Occipital lobe (tissue), 3 donors: ENCODE measurements at places on chromosomes 7 and 10. TPM values are rescaled to one million over a fixed set of nuclear protein-coding genes. Genes with fewer than 3 reads are reported as not detected.

The SYCE1 gene
- 0.94 TPM for total RNA-seq

The PRKAR2B gene
- total RNA-seq = 227 TPM

The AGAP4 gene
- total RNA-seq = 6.1 TPM

The COL28A1 gene
- 0.62 TPM for total RNA-seq

The MCM10 gene
- total RNA-seq = 2.5 TPM

The TLL2 gene
- total RNA-seq = 0.78 TPM

The SLC13A4 gene
- 7.6 TPM for total RNA-seq

The CFAP43 gene
- 16.7 TPM for total RNA-seq

The GARS1 gene
- total RNA-seq = 47.1 TPM

GRCh38 chr7:39696631-39697030 is 73.3 kb downstream of the RALA start:
- DNase-seq = no peak

GRCh38 chr10:24674892-24675632 is 48.6 kb downstream of the ARHGAP21 start:
- DNase-seq = no peak

DNA sequence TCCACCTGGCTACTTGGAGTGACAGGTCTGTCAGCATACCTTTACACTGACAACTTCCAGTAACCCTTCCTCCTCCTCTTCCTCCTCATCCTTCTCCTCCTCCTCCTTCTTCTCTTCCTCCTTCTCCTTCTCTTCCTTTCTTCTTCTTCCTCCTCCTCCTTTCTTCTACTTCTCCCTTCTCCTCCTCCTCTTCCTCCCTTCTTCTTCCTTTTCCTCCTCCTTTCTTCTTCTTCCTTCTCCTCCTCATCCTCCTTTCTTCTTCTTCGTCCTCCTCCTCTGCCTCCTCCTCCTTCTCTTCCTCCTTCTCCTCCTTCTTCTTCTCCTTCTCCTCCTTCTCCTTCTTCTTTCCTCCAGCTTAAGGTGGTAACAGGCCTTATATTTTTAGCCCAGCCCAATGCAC is 109.3 kb upstream of the PLXDC2 start:
- DNase-seq = no peak

DNA sequence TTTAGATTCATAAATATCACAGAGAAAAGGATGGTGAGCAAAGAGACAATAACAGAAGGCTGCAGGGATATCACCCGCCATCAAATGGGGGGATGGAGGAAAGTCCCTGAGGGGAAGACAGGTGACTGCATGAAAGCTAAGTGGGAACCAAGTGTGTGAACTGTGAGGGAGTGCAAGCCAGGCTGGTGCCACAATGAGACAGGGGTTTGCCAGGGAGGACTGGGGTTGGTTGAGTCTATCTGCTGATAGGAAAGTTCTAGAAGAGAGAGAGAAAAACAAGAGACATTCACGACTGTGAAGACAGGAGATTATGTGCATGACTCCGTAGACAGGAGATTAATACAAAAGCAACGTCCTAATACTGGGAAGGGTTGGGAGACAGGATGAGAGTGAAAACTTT is 376.4 kb downstream of the PARD3 start:
- no peak for DNase-seq

DNA sequence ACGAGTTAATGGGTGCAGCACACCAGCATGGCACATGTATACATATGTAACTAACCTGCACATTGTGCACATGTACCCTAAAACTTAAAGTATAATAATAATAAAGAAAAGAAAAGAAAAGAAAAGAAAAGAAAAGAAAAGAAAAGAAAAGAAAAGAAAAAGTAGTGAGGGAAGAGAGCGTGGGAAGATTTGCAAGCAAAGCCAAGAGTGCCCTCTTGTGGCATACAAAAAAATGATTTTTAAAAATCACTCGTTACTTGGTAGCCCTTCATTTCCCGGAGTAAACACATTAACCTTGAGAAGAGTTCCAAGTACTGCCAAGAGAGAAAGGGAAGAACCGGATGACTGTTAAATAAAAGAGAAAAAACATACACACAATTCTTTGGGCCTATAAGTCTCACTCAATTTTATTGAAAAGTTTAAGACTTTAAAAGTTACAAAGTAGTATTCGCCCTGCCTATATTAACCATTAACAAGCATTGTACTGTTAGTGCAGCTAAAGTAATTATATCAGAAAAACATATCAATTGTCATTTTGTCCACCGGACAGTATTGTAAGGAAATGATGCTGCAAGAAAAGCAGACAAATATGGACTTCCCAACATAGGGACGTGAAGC is 6.2 kb upstream of the CH25H start:
- no peak for DNase-seq

DNA sequence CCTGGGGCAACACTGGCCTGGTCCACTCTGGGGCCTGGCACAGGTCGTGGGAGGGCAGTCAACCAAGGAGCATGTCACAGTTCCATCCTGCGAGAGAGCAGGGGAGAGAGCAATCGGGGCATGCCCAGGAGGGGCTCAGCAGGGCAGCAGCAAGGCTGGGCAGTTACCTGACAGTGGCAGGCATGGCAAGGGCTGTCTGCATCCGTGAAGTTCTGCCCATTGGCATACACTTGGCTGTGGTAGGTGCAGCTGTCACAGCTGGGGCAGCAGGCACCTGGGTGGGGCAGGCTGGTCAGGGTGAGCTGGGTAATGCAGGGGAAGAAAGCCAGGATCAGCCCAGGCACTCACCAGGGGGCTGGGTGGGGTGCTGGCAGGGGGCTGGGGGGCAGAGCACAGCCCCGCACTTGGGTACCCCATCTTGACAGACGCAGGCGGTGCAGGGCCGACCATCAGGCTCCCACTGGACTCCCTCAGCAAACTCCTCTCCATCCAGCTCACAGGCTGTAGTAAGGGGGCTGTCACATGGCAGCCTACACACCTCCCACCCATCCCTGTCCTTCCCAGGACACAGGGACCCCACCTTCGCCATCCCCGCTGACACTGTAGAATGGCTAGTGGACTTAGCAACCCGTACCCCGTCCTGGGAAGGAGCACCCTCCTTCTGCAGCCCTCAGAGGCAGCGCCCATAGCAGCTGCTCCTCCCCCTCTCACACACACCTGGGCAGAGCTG is 17.8 kb downstream of the KCP start:
- no peak for DNase-seq

DNA sequence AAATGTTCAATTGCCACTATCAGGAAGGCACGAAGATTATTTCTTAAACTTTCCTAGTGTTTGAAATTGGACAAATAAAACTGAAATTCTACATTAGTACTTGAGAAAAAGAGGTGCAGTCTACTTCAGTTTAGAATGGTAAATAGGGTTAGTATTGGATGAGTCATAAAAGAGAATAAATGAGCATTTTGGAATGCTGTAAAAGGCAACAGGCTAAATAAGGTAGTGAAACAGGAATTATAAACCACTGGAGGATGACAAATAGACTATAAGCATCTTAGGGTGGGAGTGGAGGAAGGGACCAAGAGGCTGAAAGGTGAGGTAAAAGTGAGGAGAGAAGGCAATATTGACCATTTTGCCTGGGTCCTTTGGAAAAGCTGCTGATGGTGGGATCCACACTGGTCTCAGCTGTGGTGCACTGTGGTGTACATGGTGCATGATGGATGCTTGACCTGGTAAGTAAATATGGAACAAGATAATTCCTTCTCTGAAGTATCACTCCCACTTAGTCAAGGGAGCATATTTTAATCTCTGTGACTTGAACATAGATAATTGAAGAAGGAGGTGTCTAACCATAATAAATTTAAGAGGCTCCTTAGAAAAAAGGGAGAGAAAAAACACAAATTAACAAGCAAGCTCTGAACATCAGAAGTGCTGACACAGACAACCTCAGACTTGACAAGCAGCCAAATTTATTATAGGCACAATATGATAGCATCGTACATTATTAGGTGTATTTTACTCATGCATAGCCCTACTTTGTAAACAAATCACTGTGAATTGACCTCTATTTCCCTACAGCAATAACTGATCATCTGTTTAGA is 76.4 kb upstream of the SCIN start:
- DNase-seq = no peak

- DNase-seq = no peak
These were observed 166.4 kb downstream of the MAD1L1 start for GRCh38 chr7:2066251-2066919.

- DNase-seq = no peak
These were observed 7.9 kb upstream of the ZFYVE27 start for GRCh38 chr10:97729014-97729413.

GRCh38 chr10:133130602-133131001 is 29.4 kb upstream of the KNDC1 start:
- DNase-seq = no peak

DNA sequence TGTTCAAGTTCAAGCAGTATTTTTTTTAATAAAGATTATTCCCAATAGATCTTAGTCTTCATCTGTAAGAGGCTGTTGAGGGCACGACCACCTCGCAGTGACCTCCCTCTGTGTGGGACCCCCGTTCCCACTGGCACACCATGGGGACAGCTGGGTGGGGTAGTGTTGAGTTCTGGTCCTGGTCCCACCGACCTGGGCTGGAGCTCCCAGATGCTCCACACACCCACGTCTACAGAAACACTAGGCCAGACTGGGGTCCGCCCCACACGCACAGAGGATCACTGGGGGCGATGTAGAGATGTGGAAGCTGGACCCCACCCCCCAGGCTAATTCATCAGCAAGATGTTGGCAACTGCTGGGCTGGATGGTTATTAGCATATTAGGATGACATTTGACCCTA is 623.6 kb downstream of the PTPRN2 start:
- DNase-seq = no peak

DNA sequence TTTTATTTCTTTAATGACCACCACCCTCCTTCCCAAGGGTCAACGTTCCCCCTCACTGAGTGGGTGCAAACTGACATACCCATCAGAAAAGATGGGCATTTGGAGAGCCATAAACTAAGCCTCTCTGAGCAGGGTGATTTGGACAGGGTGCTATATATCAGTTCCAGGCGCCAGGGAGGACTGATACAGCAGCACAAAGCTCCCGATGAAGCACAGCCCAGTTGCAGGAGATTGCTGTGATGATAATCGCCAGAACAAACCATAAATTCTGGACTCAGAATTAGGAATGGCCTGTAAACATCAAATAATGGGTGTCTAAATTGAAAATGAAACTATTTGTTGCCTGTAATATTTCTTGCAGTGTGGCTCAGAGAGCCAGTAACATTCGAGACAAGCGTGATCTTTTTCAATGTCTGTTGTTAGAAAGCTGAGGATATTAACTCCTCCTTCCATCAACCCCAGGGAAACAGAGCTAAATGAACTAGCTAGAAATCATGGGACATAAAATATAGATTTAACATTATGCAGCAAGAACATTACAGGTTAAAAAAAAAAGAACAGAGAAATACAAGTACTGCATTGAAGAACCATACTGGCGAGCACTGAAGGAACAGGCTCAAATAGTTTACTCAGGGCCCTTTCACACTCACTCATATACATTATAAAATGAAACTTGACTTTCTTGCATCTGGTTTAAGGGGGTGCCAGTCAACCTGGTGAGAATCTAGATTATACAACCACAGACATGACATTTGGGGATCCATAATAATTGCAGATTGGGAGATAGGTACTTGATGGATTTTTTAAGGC is 137.5 kb upstream of the LRRTM3 start:
- no peak for DNase-seq

DNA sequence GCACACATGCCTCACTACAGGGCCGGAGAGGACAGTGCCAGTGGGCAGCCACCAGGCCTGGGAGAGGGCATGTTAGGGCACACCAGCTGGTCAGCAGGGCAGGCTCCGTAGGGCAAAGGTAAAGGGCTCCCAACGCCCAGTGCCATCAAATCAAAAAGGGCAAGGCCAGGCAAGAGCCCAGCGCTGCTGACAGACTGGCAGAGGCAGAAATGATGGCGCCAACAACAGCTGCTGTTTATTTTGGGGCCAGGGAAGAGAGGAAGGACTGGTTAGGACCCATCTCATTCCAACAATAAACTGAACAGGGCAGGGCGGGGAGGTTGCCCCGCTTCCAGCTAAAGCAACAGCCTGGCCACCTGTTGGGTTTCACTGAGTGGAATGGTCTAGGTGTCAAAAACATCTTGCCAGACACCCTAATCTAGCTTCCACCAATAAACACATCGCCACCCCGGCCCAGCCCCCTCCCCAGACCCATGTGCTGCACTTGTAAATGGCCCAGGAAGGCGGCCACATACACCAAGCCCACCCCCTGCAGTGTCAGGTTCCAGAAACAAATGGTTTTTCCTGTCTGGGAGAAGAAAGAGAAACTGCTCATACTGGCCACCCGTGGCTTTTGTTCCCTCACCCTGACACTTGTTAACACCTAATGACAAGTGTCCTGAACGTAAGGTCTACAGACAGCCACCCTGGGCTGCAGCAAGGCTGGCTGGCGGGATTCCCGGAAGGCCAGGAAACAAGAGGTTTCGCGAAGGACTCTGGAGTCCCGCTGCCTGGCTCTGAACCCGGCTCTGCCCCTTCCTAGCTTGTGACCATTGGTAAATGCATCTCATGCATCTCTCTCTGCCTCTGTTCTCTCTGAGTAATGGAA is 15.3 kb downstream of the SH3PXD2A start:
- no peak for DNase-seq

DNA sequence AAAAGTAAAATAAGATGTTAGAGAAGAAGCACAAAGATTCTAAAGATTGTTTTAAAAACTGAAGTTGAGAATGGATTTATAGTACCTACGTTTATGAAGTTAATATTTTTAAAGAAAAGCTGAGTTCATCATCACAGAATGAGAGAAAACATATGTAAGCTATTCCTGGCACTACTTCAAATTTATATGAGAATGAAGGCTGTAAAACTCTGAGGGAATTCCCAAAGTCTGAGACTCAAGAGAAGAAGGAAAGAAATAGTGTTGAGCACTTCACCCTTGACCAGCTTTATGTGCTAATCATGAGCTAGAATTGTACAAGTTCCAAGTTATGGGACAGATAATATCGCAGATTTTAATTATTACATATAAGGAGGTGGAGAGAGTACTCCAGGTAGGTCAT is 323.7 kb upstream of the GNAI1 start:
- DNase-seq = no peak

DNA sequence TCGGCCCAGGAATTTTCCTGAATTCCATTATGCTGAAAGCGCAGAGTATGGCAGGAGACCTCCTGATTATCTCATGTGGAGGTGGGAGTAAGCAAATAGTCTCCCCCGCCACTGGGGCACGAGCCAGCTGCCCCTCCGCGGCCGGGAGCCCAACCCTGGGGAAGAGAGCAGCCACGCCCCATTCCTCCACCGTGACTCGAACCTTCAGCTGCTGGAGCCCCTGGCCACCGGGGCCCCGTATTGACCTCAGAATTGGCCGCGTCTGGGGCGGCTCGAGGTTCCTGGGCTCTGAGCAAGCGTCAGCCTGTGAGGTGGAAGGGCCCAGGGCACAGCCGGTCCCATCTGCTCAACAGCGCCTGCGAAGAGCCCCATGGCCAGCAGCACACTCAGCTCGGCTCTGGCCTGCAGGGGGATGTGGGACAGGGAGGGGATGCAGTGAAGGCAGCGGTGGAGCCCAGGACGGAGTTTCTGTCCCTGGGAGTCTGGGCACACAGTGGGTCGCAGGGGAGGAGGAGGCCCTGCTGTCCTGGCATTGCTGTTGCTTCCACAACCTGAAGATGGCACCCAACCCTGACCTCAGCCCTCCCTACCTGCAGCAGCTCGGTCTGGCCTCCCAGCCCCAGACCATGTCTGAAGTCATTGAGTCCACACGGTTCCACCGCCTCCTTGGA is 97.8 kb downstream of the CHST15 start:
- DNase-seq = no peak

GRCh38 chr10:565146-565545 is 124.3 kb downstream of the DIP2C start:
- DNase-seq = no peak
